ENCODE measurements at places on chromosomes 3 and 15.

DNA sequence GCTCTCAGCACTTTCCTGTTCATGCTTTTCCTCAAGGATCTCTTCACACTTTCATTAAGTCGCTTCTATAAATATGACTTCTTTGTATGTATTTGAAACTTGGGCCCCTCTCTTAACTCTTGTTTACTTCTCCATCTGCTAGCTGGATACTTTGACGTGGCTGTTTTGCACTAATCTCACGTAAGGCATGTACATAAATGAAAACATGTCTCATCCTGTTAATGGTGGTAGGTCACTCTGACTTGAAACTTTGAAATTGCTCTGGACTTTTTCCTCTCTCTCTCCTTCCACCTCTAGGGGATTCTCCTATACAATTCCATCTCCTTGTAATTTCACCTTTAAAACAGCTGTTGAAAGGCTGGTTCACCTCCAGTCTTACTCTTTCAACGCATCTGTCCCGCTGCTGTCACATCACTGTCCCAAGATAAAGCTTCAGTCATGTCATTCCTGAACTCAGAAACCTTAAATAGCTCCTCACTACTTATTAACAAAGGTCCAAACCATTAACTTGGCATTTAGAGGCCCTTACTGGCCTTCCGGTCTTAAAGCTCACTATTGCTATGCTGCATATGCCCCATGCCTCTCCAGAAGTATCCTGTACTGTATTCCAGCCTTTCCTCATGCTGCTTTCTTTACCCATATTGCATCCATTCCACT lies 1.2 kb downstream of the BLOC1S6 start:
- peak; percentile 11 for DNase-seq

DNA sequence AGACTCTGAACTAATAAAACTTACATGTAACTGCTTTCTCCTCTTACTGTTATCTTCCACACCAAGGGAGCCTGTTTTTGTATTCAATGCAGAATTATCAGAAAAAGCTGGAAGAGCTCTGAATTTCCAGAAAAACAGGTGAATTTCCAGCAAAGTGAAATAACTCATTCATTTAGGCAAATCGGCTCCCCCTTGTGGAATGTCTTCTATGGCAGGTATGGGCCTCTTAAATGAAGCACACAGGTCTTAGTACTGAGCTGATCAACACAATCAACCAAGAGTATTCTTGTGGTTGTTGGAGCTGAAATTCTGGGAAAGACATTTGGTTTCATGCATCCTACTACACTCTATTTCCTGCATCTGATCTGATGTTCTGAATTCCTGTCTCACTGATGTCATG lies 31.0 kb upstream of the PTPRG start:
- DNase-seq, result peak; percentile 22

- DNase-seq, result no peak
Measured at GRCh38 chr15:95405447-95405846, 925.1 kb upstream of the NR2F2 start.

- DNase-seq, result no peak
Measured at GRCh38 chr3:51605938-51606337, 65.1 kb upstream of the TEX264 start.

GRCh38 chr3:162034368-162034767 lies 537.8 kb downstream of the OTOL1 start:
- DNase-seq, result no peak

Data from hematopoietic multipotent progenitor cell treated with erythropoietin and hydrocortisone succinate and interleukin-3 and kit ligand, for 8 days (in vitro differentiated cells).